ENCODE measurements at places on chromosomes 7 and 10.

DNA sequence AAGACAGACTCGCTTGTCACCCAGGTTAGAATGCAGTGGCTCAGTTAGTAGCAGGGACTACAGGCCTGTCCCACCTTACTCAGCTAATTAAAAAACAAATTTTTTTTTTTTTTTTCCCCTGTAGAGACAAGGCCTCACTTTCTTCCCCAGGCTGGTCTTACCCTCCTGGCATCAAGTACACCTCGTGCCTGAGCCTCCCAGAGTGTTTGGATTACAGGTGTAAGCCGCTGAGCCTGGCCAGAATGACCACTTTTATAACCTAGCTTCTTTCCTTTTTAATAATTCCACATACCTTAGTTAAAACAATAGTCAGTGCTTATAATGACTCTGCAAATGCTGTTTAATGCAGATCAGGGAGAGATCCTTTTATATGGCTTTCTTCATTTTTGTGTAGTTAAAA is 31.3 kb downstream of the RSBN1L start:
- no peak for DNase-seq

DNA sequence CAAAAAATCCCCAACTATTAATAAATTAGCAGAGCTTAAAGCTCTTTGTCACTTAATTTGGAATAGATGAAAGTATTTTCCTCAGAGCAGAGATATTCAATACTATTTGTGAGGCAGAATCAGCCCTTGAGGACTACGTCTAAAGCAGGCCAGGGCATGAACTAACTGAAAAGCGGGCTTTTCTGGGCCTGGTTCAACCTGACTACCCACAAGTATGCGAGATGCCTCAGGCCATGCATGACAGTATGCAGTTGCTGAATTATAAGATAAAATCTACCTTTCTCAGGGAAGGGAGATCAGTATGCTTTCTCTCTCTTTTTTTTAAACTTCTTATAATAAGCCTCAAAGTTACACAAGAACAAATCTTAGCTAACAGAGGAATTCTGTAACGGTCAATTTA is 20.1 kb downstream of the TMEM168 start:
- no peak for DNase-seq

DNA sequence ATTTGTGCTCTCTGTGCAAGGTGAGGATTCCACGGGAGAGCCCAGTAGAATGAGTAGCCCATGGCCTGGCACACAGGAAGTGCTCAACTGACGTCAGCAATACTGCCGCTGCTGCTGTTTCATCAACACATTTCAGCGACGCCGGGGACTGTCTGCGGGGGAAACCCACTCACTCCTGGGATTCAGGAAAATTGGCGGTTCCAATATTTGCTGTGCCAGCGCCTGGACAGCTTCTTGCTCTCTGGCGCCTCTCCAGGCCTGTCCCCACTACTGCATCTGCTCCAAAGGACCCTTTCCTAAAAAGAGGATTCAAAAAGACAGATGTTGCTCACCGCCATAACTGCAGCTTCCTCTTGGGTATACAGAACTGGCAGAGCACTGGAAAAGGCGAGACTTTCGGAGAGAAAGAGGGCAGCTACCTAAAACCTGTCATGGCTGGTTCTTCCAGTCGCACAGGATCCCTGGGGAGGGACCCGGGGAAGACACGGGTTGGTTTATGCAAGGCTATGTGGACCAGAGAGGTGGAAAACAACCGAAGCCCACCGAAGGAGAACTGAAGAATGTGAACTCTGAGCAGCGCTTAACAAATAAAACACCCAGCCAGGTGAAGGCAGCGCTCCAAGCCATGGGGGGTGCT is 39.7 kb upstream of the ENO4 start:
- DNase-seq, result no peak

DNA sequence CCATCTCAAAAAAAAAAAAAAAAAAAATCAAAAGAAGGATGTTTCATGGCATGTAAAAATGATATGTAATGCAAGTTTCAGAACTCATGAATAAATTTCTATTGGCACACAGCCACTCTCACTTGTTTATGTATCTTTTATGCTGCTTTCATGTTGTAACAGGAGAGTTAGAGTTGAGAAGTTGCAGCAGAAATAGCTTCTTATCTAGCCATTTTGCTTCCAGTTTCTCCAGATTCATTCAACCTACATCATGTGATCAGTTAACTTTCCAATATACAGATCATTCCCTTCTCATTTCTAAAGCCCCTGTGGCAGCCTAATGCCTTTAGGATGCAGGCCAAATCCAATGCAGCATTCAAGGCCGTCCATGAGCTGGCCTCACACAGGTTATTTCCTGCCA is 30.4 kb downstream of the ZNF786 start:
- DNase-seq, result no peak

GRCh38 chr10:99984211-99985034 is 25.3 kb downstream of the DNMBP start:
- DNase-seq, result no peak
